ENCODE measurements at places on chromosomes 3 and 15. TPM values are rescaled to one million over a fixed set of nuclear protein-coding genes. Genes with fewer than 3 reads are reported as not detected.

PP2D1 gene
- not detected for total RNA-seq

C3orf52 gene
- 4.0 TPM for total RNA-seq

XCR1 gene
- not detected for total RNA-seq

BBS4 gene
- total RNA-seq, result 35.7 TPM
